ENCODE measurements at places on chromosomes 6 and 20.

DNA sequence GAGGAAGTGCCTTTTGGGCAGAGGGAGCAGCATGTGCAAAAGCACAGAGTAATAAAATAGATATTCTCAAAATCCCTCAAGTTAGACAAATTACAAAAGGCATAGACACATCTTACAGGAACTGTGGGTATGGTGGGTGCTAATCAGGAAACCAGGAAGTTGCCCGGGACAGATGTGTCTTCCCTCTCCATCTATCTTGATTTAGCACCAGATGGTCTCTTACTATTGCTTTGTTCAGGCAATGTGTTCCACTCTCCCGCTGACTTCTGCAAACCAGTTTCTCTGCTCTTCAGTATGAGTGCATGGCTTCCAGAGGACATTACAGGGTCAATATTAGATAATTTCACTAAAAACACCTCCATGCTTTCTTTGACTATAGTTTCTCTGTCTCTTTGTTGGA, 13.2 kb downstream of the CITED2 start:
- H3K4me3 ChIP-seq = no peak overlapping the region
- no peak for ATAC-seq
- H3K4me1 ChIP-seq = peaks cover 13% of the 10 kb centered on the region
- no peaks in the 10 kb centered on the region for H3K36me3 ChIP-seq
- H3K27me3 ChIP-seq = no peaks in the 10 kb centered on the region

GRCh38 chr6:85405175-85405852, 44.6 kb upstream of the NT5E start:
- peaks cover 8% of the 10 kb centered on the region for H3K4me1 ChIP-seq
- peaks cover 6% of the 10 kb centered on the region for H3K27me3 ChIP-seq
- H3K27ac ChIP-seq = peak overlapping the region; percentile 17
- no peaks in the 10 kb centered on the region for H3K36me3 ChIP-seq
- no peak overlapping the region for H3K4me3 ChIP-seq
- peak; percentile 18 for ATAC-seq

DNA sequence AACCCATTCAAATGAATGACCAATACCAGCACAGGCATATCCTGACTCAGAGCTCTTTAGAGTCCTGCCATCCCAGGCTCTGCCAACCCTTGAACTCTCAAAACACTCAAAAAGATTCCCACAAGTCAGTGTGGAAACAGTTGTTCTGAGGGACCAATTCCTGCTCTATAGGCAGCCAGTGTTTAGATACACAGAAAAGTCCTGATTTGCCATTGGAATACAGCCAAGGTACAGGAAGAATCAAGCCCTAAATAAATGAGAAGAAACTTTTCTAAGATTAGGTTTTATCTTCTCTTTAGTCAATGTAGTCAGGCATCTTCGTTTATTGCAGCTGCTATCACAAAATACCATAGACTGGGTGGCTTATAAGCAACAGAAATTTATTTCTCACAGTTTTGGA, 626.8 kb upstream of the ARID1B start:
- H3K27me3 ChIP-seq = no peaks in the 10 kb centered on the region
- ATAC-seq = no peak
- H3K27ac ChIP-seq = no peak overlapping the region
- peaks cover 22% of the 10 kb centered on the region for H3K36me3 ChIP-seq
- no peak overlapping the region for H3K4me3 ChIP-seq

GRCh38 chr6:81799323-81799722, 46.8 kb upstream of the TENT5A start:
- H3K4me3 ChIP-seq = no peak overlapping the region
- ATAC-seq = no peak
- H3K27me3 ChIP-seq = peaks cover 13% of the 10 kb centered on the region
- no peak overlapping the region for H3K27ac ChIP-seq

DNA sequence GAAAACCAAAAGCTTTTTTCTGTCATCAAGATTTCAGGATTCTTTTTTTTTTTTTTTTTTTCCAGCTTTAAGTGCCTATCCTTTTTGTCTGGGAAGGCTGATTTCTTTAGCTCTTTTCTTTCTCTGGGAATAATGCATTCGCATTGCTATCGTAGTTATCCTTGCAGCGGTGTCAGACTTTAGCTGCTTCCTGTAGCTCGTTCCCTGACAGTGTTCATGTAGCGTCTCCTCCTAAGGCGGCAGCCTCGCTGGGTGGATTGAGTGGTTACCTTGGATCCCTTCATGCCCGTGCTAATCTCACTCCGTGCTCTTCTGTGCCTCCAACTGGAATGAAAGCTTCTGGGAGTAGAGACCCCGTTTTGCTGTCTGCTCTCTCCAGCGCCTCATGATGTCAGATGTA, 43.1 kb downstream of the UST start:
- no peaks in the 10 kb centered on the region for H3K27me3 ChIP-seq
- no peak overlapping the region for H3K27ac ChIP-seq
- no peaks in the 10 kb centered on the region for H3K36me3 ChIP-seq
- H3K4me3 ChIP-seq = no peak overlapping the region
- H3K4me1 ChIP-seq = no peaks in the 10 kb centered on the region

- ATAC-seq = no peak
- no peaks in the 10 kb centered on the region for H3K36me3 ChIP-seq
- H3K27me3 ChIP-seq = peaks cover 17% of the 10 kb centered on the region
- no peak overlapping the region for H3K4me3 ChIP-seq
- H3K4me1 ChIP-seq = peaks cover 9% of the 10 kb centered on the region
Measured at GRCh38 chr20:59305908-59306655, 5.7 kb downstream of the EDN3 start.

DNA sequence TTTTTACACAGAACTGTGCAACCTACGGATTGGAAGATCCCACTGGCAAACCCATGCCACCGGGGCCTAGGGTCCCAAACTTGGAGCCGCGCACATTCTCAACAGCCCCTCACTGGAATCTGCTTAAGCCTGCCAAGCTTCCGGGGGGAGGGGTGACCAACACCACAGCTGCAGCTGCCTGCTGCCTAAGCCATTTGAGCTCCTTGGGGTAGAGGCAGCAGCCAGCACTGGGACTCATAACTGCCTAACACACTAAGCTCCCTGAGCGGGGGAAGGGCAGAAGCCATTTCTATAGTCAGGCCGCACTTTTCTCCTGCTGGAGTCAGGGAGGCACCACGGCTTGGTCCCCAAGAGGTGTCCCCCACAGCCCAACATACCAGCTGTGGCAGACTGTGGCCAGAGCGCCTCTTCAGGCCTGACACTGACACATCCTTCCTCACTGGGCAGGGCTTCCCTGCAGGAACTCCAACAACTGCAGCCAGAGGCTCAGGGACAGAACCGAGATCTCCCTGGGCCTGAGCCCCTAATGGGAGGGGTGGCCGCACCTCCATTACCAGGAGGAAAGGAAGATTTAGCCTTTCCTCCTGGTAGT, 270.3 kb upstream of the ECI2 start:
- H3K4me3 ChIP-seq = no peak overlapping the region
- no peaks in the 10 kb centered on the region for H3K4me1 ChIP-seq
- ATAC-seq = no peak

DNA sequence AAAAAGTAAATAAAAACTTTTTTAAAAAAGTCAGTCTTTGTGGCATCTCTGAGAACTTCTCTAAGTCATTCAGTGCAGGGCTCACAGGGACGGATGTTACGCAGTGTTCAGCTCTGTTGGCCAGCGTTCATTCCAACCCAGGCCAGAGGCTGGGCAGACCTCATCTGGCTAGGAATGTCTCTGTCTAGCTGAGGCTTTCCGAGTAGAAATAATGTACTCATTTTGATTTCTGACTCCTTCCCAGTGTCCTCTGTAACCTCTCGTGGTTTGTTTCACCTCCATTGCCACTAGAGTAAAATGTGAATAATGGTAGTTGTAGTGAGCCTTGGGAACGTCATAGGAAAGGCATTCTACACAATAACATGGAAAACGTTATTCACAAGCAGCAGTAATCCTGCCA, 135.1 kb downstream of the TMEM242 start:
- H3K36me3 ChIP-seq = peaks cover 86% of the 10 kb centered on the region
- H3K4me1 ChIP-seq = peaks cover 11% of the 10 kb centered on the region
- no peak for ATAC-seq
- H3K27me3 ChIP-seq = no peaks in the 10 kb centered on the region

- peaks cover 13% of the 10 kb centered on the region for H3K4me1 ChIP-seq
- no peak for ATAC-seq
- H3K27me3 ChIP-seq = no peaks in the 10 kb centered on the region
- H3K36me3 ChIP-seq = peaks cover 47% of the 10 kb centered on the region
- H3K27ac ChIP-seq = no peak overlapping the region
- H3K4me3 ChIP-seq = no peak overlapping the region
Measured at GRCh38 chr20:25619514-25619913, 4.3 kb downstream of the NANP start.

GRCh38 chr6:109513571-109514071, 30.6 kb upstream of the ZBTB24 start:
- no peak overlapping the region for H3K4me3 ChIP-seq
- no peaks in the 10 kb centered on the region for H3K36me3 ChIP-seq
- H3K4me1 ChIP-seq = peaks cover 19% of the 10 kb centered on the region
- no peaks in the 10 kb centered on the region for H3K27me3 ChIP-seq
- ATAC-seq = no peak

DNA sequence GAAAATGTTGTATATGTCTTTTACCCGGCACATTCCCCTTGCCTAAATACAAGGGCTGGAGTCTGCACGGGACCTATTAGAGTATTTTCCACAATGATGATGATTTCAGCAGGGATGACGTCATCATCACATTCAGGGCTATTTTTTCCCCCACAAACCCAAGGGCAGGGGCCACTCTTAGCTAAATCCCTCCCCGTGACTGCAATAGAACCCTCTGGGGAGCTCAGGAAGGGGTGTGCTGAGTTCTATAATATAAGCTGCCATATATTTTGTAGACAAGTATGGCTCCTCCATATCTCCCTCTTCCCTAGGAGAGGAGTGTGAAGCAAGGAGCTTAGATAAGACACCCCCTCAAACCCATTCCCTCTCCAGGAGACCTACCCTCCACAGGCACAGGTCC, 11.3 kb upstream of the MAPRE1 start:
- H3K4me3 ChIP-seq = no peak overlapping the region
- H3K36me3 ChIP-seq = no peaks in the 10 kb centered on the region
- H3K4me1 ChIP-seq = no peaks in the 10 kb centered on the region
- ATAC-seq = no peak
- no peak overlapping the region for H3K27ac ChIP-seq

- no peaks in the 10 kb centered on the region for H3K27me3 ChIP-seq
- H3K4me1 ChIP-seq = no peaks in the 10 kb centered on the region
- no peak overlapping the region for H3K27ac ChIP-seq
Measured at GRCh38 chr6:48994811-48995210, 468.2 kb downstream of the MMUT start.
